Right renal pelvis (tissue), 4 donors: ENCODE measurements at places on chromosomes 16 and 17. TPM values are rescaled to one million over a fixed set of nuclear protein-coding genes. Genes with fewer than 3 reads are reported as not detected.

The PRAC2 gene
- not detected for polyA plus RNA-seq

The CSH1 gene
- polyA plus RNA-seq: 0.98 TPM

The TBC1D3G gene
- not detected for polyA plus RNA-seq

The TEKT1 gene
- 0.86 TPM for polyA plus RNA-seq

The SSTR5 gene
- 0.17 TPM for polyA plus RNA-seq

The TBC1D24 gene
- polyA plus RNA-seq: 18.8 TPM

DNA sequence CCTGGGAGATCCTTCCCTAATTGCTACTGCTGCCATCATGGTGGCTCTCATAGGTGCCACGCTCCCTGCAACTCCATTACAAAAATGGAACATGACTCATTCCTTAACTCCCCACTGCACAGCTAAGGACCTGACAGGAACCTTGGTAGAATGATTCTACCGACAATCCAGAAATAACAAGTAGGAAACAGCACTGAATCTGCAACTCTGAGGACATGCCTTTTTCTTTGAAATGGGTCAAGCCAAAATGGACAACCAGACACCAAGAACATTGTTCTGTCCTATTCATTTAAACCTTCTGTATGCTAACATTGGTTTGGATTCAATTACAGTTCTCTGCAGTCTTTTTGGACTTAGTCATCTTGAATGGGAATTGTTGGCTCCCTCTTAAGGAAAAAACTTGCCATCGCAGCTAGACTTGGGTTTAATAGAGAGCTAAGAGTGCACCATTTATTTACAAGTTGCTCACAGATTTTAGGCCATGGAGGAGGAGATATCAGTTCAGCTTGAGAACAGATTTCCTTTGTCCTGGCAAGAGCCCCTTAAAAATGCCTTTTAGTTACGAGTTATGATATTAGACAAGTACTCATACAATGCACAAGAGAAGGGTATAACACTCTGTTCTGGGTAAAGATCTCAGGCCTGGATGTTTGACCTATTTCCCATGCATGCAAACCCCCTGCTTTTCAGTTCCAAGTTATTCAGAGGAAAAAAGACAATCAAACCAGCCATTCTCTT, 20.9 kb upstream of the NSRP1 start:
- no peak for DNase-seq

DNA sequence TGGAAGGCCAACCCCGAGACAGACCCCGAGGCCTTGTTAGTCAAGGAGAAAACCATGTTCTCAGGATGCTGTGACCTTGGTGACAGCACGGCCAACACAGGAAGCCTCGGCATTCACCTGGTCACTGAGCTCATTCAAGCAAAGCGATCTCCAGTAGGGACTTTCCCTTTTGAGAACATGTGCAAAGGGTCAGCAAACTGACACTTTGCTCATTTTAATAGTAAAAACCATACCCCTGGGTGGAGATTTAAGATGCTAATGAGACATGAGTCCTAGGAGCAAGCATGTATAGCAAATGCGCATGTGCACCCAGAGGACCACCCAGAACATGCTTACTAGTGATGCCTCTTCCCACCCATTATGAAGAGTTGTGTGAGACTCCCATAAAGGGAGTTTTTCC, 5.7 kb upstream of the SULT1A2 start:
- DNase-seq: no peak

DNA sequence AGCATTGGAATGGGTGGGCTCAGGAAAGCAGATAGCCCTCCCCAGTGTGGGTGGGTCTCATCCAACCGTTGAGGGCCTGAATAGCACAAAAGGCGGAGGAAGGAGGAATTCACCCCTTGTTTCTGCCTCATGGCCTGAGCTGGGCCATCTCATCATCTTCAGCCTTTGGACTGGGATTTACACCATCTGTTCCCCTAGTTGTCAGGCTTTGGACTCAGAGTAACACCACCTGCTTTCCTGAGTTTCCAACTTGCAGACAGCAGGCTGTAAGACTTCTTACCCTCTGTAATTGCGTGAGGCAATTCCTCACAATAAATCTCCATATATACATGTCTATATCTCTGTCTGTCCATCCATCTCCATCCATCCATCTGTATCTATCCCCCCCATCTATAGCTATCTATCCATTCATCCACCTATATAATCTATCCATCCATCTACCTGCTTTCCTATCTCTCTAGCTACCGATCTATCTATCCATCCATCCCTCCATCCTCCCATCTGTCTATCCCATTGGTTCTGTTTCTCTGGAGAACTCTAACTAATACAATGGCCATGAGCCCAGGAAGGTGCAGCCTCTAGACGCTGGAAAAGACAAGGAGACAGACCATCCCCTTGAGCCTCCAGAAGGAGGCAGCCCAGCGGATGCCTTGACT, 21.3 kb downstream of the DNAH17 start:
- no peak for DNase-seq

- peak; percentile 68 for DNase-seq
Observed at GRCh38 chr17:21280081-21280518, 4.4 kb upstream of the MAP2K3 start.

- DNase-seq: no peak
Observed at GRCh38 chr16:24534620-24535019, 4.7 kb upstream of the RBBP6 start.

DNA sequence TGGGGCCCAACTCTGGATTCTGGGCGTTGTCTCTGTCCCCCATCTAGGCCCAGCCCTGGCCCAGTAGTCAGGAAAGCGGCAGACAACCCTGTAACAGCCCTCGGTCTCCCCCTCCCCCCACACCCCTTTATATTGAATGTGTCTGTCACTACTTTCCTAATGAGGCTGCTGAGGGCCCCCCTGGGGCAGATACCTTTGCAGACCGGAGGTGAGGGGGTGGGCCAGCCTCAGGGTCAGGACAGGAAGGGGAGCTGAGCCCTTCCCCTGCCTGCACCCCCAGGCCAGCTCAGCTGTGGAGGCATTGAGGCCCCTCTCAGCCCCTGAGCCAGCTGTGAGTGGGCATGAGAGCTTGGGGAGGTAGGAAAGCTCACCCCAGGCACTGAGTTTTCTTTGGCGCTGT, 17.1 kb downstream of the RAI1 start:
- DNase-seq: no peak

GRCh38 chr17:19709841-19710240, 6.5 kb downstream of the SLC47A2 start:
- DNase-seq: no peak

DNA sequence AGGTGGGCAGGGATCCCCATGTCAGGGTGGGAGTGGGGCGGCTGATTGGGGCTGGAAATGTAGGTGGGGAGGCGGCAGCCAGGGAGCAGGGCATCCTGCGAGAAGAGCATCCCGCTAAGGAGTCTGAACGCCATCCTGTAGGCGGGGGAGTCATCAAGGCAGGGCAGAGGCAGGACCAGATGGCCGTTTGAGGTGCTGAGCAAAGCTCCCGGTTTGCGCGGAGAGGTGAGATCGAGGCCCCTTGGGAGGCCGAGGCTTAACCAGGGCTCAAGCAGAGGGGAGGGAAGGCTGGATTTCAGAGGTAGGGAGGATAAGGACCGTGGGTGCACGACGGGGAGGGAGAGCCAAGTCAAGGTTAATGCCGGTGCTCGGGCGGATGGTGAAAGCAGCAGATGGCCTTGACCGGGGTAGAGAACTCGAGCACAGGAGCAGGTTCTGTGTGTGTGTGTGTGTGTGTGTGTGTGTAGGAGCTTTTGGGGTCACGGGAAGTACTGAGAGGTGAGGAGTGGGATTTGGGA, 472 bp upstream of the NME2 start:
- no peak for DNase-seq

- no peak for DNase-seq
Observed at GRCh38 chr17:55216888-55217287, 47.9 kb upstream of the HLF start.

DNA sequence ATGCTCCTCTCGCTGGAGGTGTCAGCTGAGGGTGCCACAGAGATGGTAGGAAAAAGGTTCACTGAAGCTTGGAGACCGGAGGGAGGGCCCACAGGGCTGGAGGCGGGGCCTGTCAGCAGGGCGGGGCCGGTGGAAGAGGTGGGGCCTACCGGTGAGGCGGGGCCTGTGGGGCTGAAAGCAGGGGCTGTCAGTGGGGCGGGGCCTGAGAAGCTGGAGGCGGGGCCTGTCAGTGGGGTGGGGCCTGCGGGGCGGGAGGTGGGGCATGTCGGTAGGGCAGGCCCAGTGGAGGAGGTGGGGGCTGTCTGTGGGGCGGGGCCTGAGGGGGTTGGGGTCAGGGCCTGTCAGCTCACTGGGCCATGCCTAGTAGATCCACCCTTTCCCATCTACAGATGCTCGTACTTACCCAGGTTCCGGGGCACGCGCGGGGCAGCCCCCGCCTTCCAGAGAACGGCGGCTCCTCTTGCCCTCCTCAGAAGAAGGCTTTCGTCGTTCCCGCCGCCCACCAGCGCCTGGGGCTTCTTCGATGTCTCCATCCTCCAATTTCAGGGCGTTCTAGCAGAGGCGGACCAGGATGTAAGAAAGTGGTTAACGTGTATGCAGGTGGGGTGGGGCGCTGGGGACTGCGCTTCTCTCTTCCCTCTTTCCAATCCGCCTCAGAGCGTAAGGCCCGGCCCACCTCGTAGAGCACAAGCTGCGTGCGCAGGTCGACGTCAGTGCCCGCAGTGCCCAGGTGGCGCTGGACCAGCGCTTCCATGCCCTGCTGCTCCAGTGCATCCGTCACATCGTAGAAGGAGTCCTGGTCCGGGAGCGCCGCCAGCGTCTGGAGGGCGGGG, 9.8 kb downstream of the TMEM208 start:
- no peak for DNase-seq

DNA sequence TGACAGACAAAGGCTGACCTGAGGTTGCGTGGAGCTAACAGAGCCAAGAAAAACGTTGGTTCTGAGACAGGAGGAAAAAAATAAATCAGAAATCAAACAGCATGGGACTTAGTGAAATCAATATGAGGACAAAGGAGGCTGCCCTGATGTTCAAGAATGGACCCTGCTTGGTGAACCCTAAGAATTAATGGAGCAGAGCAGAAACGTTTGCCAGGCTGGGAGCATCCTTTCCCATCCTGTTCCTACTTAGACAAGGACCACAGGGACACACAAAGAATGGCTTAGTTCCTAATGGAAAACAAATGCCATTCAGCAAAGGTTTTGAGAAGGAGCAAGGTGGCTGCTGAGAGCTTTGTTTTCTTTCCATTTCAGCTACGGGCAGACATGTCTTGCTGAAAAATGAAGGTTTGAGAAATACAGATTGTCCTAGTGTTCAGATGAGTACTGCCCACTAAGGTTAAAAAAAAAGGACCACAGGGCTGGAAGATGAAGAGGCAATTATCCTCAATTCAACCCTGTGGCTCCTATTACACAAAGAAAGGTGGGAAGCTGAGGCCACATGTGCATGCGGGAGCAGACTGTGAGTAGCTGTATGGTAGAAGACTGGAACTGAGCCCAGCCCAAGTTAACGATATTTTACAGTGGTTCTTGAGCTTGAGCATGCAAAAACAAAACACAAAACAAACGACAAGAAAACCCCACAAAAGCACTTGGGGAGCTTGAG, 230.1 kb downstream of the SLC39A11 start:
- DNase-seq: no peak

DNA sequence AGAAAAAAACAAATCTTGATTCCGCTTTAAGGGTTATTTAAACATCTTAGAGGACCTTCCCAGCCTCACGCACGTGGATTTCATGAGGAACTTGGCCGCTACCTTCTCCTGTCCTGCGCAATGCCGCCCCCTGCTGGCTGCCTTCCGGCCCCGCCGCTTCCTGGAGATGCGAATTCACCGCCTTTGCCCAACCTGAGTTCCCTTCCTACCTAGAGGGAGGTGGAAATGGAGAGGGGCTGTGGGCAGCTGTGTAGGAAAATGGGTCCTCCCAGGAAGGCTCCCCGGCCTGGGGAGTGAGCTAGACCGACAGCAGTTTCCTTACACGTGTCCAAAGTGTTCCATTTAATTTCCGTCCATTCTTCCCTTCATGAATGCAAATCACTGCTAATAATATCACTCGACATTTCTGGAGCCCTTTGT, 1.0 kb upstream of the ABCC12 start:
- DNase-seq: peak; percentile 36

GRCh38 chr16:80346111-80346632, 194.6 kb upstream of the DYNLRB2 start:
- DNase-seq: no peak

- no peak for DNase-seq
Observed at GRCh38 chr16:48062681-48063080, 93.1 kb downstream of the ABCC12 start.

DNA sequence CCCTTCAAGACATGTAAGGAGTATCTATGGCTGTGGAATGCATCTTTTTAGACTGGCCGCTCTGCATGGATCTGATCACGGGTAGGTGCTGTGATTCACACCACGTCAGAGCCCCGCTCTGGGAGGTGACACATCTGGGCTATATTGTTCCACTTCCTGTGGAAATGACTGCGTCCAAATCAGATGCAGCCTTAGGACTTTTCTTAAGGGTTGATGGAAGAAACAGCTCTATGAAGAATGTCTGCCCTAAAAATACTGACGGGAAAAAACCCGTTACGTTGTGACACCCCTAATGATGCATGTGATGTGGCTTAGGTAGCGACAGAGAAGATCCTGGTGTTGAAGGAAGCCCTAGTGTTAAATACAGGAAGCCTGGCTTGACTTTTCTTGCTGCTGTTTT, 12.2 kb downstream of the BANP start:
- no peak for DNase-seq

DNA sequence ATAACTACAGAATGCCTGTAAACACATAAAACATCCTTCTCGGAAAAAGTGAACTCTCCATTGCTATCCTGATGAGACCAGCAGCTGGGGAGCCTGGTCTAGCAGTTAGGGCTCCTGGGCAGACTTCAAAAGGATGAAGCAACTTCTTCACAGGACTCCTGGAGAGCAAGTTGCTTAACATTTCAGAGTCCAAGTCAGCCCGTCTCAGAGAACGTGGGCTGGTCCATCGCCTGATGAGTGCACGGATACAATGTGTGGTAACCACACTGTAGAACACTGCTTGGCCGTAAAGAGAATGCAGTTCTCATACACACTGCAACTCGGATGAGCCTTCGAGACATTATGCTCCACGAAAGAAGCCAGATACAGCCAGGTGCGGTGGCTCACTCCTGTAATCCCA, 52.7 kb downstream of the TMEM235 start:
- no peak for DNase-seq

DNA sequence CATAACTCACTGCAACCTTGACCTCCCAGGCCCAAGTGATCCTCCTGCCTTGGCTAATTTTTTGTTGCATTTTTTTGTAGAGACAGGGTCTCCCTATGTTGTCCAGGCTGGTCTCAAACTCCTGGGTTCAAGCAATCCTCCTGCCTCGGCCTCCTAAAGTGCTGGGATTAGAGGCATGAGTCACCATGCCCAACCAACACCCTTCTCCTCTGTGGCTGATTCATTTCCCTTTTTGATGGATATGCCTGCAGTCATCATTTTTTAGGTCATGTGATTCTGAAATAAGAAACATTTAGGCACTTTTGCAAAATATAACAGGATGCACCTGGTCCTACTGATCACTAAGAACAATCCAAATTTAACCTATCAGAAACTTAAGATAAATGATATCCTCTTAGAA, 44.0 kb upstream of the YPEL2 start:
- no peak for DNase-seq
